ENCODE measurements at places on chromosomes 5 and 9.

DNA sequence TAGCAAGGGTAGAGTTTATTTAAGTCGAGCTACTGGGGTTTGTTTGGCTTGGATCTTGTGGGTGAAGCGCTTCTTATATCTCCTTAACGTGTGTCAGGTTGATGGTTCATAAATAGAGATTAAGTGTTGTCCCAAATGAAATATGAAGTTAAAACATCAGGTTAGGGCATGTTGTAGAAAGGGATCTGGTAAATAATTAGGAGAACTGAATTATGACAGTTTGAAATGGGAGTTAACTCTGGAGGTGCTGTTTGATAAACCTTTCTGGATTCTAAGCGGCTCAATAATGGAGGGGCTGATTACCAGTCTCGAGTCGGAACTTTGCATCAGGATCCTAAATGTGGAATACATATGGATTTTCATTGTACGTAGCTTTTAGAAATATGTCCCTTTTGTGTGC, 717.0 kb upstream of the WWC1 start:
- DNase-seq = no peak

- no peak for DNase-seq
Observed at GRCh38 chr9:85730916-85731630, 10.7 kb downstream of the AGTPBP1 start.

DNA sequence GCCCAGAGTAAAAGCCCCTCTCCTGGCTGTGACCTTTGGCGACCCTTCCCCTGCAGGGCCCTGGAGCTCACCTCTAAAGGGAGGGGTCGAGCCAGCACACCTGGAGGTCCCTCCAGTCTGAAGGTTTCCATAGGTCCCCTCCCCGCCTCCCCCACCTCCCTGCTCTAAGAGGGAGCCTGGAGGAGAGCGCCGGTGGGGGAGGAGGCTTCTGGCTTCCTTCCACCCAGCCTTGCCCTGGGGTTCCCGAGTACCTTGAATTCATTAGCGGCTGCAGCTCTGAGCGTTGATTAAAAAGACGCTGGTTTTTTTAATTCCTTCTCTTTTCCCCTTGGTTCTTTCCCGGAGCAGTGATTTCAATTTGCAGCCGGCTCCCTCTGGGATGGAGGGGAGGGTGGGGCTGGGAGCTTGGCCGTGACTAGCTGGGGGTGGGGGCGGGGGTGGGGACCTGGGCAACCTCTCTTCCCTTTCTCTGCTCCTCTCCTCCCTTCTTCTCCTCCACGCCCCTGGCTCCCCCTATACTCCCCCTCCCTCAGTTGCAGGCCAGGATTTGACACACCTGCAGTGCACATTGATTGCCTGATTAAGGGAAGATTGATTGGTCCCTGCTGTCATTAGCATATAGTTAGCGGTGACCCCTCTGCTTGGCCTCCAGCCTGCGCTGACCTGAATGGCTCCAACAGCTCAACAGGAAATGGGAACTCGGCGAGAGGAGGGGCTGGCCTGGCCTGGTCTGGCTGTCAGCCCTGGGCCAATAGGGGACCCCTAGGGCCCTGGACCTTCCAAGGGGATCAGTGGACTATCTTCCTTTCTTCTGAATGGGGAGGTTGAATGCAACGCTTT, 67.5 kb upstream of the RAPGEF1 start:
- no peak for DNase-seq

DNA sequence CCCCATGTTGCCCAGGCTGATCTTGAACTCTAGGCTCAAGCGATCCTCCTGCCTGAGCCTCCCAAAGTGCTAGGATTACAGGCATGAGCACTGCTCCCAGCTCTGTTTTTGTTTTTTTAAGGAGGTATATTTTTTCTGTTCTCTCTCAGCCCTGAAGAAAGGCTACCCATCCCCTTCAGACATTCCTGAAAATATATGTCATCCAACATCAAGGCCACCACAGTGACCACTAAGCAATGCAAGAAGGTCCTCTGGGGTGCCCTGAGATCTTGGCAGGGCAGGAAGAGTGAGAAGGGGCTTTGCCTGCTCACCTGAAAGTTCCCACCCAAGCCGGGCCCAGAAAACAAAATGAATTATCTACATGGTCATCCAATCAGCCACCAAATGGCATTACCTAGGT, 47.8 kb upstream of the IL17B start:
- no peak for DNase-seq

GRCh38 chr5:133272345-133272744, 220.5 kb downstream of the HSPA4 start:
- no peak for DNase-seq

DNA sequence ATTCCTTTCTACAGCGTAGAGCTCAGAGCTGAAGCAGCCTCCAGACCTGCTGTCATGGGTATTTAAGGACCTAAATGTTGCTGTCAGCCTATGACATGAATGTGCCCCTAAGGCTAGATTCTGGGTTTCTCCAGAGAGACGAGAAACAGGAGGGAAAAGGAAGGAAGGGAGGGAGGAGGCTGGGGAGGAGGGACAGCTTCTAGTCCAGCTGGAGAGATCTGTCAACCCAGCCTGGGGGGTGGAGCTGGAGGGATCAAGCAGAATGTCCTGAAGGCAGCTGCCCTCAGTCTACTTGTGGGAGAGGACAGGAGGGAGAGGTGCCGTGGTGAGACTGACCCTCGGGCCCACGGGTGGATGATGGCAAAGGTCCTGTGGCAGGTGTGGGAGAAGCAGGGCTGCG, 1.1 kb upstream of the DBH start:
- DNase-seq = no peak

DNA sequence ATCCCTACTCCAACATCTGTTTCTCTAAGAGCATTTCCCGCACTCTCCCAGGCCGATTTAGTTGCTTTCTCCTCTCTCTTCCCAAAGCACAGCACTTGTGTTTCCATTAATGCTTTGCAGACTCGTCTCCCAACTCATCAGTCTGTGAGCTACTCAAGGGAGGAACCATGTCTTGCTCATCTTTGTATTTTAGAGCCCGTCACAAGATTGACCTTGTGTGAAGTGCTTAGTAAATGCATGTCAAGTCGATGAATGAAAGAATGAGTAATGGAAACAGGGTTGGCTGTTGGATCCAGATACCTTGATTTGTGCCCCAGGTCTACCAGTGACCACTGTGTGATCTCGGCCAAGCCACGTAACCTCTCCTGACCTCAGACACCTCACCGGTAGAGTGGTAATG, 99.3 kb downstream of the KLF4 start:
- no peak for DNase-seq

DNA sequence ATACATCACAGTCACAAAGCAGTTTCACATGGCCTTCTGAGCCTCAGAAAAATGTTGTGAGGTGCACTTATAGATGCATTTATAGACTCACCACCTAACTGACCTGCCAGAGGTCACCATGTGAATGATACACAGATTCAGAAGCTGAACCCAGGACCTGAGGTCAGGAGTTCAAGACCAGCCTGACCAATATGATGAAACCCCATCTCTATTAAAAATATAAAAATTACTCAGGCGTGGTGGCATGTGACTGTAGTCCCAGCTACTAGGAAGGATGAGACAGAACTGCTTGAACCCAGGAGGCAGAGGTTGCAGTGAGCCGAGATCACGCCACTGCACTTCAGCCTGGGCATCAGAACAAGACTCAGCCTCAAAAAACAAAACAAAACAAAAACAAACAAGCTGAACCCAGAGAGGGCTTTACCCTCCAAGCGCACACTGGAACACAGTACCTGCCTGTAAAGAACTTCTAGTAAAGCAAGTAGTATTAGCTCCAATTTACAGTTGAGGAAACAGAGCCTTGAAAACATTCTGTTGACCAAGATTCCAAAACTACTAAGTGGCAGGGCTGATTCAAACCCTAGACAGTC, 16.3 kb downstream of the ECPAS start:
- DNase-seq = no peak

DNA sequence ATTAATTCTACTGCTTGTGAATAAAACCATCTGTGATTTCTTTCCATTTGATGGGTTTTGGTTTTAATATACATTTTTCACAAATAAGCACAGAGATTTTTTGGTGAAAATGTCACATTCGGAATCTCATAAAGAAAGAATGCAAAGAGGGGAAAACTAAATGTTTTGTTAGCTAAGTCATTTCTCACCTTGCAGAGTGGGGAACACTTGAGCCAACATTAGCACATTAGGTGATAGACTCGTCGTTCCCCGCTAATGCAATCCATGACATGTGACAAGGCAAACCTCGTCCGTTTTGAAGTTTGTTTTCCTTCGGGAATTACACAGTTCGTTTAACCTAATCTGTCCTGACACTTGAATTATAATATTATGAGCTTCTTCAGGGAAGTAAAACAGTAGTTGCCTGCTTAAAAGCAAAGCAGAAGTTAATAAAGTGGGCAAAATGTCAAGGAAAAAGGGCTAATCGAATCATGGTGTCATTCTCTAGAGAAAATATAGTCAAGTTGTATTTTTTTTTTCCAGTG, 95.8 kb upstream of the LMX1B start:
- no peak for DNase-seq

DNA sequence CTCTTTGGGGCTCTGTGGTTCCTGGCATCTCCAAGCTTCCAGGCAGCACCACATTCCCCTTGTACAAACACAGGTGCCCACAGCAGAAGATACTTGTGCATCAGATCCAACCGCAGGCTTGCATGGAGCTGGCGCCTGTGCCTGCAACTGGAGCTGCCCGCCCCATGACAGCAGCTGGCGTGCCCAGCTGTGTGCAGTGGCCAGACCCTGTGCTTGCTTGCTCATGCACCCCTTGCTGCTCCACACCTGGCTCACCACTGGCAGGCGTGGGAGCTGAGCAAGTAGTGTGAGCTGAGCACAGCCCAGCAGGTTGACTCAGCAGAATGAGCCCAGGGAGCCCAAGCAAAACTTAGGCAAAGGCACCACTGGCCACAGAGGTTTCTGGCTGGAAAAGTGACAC, 84.4 kb upstream of the STARD4 start:
- no peak for DNase-seq

DNA sequence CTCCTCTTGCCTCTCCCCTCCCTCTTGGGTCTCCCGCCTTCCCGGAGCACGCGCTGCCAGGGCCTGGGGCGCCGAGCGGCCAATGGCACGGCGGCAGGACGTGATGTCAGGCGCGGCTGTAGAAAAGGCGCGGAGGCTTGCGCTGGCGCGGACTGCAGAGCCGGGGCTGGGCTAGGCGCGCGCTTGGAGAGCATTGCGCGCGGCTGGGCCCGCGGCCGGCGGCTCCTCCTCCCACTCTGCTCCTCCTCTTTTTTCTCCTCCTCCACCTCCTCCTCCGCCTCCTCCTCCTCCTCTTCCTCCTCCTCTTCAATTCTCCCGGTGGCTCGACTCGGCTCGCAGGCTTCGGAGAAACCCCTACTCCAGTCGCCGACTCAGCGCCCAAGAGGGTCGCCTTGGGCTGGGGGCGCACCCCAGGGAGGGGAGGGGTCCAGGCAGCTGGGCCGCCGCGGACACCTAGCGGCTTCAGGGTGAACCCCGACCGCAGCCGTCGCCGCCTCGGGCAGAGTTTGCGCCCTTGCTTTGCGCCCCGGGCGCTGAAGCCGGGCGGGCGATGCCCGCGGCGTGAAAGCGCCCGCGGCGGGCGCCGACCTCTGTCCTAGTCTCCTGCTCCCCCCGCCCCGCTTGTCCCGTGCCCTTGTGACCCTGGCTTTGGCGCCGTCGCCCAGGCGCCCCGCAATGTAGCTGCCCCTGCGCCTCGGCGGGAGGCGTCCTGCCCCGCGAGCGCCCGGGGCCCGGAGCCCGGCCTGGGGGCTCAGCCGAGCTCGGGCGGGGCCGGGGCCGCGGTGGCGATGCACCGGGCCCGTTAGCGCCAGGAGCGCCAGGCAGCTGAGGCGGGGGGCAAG, at the start of gene LHX2:
TSS of gene LHX2 (plus strand) at position 309 of the 842 bp plus-strand sequence. CDS start 581 bp downstream, outside the sequence.
- no peak for DNase-seq

DNA sequence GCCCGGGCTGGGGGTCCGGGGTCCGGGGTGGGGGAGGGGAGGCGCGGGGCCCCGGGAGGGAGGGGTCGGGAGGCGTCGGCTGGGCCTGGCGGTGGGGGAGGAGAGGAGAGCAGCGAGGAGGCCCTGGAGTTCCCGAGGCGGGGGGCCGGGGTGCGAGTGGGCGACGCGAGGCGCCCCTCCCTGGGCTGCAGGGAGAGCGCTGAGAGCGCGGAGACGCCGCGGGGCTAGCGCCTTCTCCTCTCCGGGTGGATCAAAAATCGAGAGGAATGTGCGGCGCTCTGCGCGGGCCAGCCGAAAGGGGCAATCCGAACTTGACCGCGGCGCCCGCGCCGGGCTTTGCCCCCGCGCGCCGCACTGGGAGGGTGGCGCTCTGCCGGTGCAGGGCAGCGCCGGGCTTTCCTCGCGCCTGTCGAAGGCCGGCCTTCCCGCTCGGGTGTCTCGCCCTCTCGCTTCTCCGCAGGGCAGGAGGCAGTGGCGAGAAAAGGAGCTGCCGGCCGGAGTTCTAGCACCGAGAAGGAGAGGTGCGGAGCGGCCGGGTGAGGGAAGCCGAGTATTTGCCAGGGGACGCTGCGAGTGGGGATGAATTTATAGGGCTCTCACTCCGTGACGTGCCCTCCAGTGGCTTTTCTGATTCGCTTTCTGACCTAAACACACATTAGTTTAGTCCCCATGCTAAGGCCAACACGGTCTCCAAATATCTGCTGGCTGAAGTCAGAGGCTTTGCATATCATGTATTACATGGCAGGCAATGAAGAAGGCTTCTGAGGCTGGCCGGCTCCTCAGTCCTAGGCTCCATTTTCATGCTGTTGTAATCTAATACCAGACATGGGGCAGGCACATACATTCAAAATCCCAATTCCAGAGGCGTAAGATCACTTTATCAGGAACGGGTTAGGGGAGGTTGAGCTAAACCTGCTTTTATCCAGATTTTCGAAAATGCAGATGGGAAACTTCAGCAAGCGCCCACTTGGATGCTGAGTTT, 503 bp upstream of the GDNF start:
- no peak for DNase-seq

DNA sequence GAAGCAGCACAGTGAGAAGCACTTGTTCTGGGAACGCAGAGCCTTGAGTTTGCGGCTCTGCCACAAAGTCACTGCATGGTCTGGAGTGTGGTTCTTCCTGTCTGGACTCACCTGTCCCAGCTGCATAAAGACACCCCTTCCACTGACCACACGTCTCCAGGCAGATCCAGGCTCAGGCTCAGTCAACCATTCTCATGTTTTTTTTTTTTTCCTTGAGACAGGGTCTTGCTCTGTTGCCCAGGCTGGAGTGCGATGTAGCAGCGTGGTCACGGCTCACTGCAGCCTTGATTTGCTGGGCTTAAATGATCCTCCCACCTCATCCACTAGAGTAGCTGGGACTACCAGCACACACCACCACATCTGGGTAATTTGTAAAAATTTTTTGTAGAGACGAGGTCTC, 102.9 kb upstream of the KLF4 start:
- no peak for DNase-seq

Measured in Jurkat, Clone E6-1 (cell line).